NCI-H446 treated with DMSO at 0.1 percent for 48 hours (cell line): ENCODE measurements at places on chromosomes 16 and 17.

DNA sequence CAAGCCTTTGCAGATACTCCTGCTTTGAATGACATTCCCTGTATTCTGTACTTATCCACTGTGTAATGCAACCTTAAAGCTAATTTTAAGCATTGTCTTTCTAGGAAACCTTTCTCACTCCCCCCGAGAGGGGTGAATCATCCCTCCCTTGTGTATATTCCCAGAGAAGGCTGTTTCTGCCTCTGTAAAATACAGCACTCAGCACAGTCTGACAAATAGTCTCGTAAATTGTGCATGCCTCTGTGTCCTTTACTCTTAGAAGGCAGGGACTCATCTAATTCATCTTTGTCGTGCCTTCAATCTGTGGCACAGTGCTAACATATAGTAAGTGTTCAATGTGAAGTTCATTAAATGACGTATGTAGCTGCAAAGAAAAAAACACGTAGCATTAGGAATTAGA, 200.7 kb downstream of the CA10 start:
- DNase-seq: no peak

DNA sequence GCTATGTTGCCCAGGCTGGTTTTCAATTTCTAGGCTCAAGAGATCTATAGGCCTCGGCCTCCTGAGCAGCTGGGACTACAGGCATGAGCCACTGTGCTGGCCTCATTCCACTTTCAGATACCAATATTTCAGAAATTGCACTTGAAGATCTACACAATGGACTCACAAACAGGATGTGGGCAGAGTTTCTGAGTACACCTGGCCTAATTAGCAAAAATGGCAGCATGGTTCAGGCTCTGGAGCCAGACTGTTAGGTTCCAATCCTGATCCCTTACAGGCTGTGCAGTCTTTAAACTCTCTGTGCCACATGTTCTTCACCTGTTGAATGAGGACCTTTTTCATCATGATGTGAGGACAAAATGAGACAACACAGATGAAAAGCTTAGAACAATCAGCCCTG, 32.2 kb downstream of the RNF157 start:
- DNase-seq: no peak

DNA sequence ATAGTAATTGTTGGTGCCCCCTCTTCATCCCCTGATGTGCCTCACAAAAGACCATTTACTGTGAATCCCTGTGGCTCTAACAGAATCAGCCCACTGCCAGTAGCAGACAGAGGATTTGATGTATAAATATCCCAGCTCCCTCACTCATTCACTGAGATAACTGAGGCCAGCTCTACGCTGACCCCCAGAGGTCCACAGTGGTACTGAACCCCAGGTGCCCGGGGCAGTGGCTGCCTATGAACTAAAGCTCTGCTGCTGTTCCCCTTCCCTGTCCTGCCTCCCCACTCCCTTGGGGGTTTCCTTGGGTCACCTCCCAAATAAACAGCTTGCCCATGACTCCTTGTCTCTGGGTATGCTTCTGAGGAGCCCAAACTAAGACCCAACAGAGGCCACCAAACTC, 295.8 kb downstream of the FOXL1 start:
- no peak for DNase-seq

DNA sequence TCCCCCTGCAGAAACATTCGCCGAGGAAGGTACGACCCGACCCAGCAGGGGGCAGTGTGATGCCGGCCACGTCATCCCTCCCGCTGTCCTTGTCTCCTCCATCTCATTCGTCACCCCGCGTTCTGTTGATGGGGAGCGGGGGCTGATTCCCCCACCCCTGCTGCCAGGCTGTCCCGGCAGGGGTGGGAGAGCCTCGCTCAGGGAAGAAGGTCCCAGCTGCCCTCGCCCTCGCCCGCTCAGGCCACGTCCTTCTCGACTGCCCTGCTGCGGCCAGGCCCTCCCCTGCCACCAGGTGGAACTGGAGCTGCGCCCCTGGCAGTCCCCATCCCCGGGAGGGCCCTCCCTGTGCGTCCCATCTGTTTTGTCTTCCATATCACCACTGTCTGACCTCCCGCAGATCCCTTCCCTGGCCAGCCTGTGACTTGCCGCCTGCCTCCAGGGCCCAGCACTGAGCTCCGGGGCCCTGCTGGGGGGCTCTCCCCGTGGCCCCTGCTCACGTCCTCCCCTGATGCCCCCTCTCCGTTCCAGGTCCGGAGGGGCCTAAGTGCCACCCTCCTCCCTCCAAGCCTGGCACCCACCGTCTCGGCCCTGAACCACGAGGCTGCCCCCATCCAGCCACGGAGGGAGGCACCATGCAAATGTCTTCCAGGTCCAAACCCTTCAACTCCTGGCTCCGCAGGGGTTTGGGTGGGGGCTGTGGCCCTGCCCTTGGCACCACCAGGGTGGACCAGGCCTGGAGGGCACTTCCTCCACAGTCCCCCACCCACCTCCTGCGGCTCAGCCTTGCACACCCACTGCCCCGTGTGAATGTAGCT, 20.6 kb downstream of the ADAM11 start:
- DNase-seq: peak; percentile 8

- DNase-seq: no peak
Measured at GRCh38 chr16:9868606-9869149, 313.6 kb downstream of the GRIN2A start.

- DNase-seq: no peak
Measured at GRCh38 chr17:74516561-74517328, 14.5 kb downstream of the CD300LB start.

DNA sequence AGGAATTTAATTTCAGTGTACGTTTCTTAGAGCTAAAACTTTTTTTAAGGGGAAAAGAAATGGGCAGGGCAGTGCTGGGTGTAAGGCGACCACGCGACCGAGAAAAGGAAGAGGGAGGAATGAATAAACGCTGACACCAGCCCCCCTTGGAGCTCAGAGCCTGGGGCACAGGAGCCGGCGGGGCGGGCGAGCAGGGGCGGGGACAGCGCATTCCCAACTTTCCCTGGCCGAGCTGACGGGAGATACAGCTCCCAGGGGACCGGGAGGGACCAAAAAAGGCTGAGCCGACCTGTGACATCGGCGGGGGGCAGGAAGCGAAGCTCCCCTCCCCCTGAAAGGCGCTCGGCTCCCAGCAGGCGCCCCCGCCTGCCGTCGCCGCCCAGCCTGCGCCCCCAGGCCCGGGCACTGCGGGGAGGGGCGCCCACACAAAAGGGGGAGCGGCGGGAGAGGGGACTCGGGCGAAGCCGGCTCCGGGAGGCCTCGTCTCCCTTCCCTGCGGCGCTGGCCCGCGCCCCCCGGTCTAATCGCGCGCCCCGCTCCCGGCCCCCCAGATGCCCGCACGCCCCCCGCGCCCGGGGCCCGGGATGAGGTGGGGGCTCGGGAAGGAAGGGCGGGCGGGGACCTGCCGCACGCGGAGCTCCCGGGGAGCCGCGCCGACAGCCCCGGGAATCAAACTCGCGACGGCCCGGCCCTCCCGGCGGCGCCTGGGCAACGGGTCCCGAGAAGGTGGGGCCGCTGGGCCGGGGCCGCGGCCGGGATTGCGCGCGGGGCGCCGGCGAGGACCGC, 622 bp downstream of the CUEDC1 start:
- peak; percentile 22 for DNase-seq

- no peak for DNase-seq
Measured at GRCh38 chr17:6085812-6086211, 15.6 kb downstream of the WSCD1 start.

- DNase-seq: no peak
Measured at GRCh38 chr17:33024688-33025486, 33.2 kb downstream of the SPACA3 start.

DNA sequence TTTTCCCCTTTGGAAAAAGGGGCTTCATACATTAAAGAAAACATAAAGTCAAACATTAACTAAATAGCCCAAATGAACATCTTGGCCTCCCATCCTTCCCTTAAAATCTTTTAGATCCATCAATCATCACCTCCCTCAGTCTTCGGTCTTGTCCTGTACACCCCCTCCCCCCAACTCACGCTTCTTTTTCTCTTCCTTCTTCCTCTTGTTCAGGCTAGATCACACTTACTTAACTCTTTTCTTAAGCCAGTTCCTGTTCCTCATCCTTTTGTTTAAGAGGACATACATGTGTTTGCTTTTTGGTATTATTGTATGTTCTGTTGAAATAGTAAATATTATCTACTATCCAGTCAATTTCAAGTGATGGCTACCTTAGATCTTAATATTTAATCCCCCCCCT, 5.5 kb downstream of the MFSD6L start:
- no peak for DNase-seq

GRCh38 chr16:50121278-50121677, 31.8 kb upstream of the TENT4B start:
- DNase-seq: no peak

DNA sequence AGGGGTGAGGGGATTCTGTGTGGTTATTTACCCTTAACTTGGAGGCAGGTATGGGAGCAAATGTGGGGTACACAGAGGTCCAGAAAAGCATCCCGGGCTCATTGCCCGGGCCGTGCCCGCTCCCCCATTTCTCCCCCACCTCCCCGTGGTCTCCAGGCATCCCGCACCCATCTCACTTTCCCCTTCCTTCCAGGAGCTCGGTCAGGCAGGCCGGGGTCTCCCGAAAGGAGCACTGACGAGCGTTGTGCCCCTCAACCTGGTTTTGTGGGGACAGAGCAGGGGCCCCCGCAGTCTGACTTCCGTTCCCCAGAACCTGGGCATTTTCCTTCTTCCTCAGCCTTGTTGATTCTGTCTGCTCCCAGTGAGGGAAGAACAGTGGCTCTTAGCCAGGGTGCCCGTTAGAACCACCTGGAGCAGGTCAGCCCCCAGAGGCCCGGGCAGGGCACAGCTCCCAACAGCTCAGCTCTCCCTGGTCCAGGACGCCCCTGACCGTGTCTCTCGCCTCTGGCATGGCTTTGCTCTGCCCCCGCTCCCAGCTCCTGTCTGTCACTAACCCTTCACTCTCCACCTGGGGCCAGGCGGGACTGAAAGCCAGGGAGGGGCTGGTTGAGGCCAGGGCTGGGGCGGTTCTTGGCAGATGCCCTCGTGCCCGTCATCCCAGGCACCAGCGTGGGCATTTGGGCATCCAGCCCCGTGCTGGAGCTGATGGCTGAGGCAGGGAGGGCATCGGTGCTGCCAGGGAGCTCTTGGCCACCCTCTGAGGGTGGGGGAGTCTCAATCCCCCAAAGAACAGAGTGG, 12.5 kb upstream of the NUDT16L1 start:
- DNase-seq: no peak

DNA sequence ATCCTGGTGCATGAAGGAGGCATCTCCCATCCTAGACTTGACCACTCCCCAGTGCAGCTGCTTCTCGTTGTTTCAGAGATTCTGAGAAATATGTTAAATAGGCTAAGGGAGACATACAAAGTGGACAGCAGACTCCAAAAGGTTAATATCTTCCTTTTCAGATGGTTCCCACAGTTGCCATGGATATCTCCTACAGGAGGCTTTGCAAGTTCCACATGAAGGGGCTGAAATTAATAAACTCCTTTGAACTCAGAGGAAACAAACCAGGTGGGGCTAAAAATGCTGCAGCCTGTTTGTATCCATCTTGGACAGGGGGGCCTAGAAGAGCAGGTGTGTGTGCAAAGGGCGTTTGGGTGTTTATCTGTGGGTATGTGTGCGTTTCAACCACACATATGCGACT, 257.4 kb upstream of the XYLT1 start:
- no peak for DNase-seq

GRCh38 chr16:10868104-10868595, 8.9 kb upstream of the CIITA start:
- DNase-seq: no peak

DNA sequence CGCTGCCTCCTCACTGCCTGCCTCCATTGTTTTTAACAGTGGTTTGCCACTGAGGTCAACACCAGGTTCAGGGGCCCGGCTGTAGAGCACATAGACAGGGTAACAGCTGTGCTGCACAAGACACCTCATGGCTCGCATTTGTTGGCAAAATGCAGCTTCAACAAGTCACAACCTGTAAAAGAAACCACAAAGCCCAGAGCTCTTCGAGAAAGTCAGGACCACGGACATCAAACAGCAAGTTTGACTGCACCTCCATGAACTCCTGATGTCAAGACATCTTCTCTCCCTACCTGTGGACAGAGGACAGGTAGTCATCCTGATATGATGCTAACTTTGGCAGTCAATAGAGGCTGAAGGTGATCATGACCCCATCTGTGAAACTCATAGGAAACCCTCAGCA, 142.4 kb upstream of the SOX9 start:
- no peak for DNase-seq

GRCh38 chr17:38510421-38511149, 82.3 kb downstream of the ARHGAP23 start:
- no peak for DNase-seq

- DNase-seq: no peak
Measured at GRCh38 chr17:78915872-78916632, 9.1 kb downstream of the TIMP2 start.

GRCh38 chr17:79874329-79874981, 35.2 kb upstream of the CBX4 start:
- DNase-seq: peak; percentile 7
